ENCODE measurements at places on chromosomes 3 and 15.
A peak's percentile ranks its signal among the peaks of the same experiment; 100 is the strongest.

GRCh38 chr3:127529346-127530188, 61.0 kb downstream of the TPRA1 start:
- no peak for DNase-seq

DNA sequence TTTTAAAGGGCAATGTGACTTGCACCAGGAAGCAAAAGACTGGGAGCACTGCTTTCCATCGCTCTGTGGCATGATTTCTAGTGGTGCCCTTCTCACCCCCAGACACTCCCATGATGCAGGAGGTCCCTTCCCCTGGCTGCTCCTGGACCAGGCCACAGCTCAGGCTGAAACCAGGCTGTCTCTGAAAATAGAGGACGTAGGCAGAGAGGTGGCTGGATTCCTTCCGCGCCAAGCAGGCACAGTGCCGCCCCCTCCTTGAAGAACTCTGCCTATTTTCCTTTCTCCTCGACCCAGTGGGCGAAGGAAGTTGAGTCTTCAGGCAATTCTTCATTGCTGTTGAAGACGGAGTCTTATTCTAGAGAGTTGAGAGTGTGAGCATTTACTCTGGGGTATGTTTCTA, 489.4 kb upstream of the TBL1XR1 start:
- no peak for DNase-seq

DNA sequence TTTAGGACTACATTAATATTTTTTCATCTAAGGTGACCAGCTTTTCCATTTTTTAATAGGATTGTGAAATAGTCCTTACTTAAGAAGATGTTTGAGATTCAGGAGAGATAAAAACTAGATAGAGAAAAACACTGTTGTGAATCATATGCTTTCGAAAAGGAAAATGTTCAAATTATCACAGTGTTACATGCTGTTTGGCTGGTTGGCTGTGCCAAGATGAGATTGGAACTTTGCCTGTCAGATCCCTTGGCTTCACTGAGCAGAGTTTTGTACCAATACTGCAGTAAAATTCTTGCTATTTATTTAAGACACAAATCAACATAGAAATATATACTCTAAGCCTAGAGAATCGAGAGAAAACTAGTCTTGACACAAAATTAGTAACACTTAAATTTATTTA, 117.2 kb downstream of the OXSM start:
- no peak for DNase-seq

GRCh38 chr15:99932676-99933402, 199.6 kb upstream of the LYSMD4 start:
- no peak for DNase-seq

DNA sequence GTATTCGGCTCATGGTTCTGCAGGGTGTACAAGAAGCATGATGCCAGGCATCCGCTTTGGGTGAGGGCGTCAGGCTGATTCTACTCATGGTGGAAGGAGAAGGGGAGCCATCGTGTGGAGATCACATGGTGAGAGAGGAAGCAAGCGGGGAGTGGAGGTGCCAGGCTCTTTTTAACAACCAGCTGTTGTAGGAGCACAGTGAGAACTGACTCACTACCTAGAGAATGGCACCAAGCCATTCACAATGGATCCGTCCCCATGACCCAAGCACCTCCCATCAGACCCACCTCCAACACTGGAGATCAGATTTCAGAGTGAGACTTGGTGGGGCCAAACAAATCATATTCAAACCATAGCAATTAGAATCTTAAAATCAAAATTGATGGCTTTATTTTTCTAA, 259.8 kb upstream of the CTDSPL start:
- DNase-seq = no peak

GRCh38 chr3:185807445-185808068, 17.3 kb downstream of the IGF2BP2 start:
- DNase-seq = no peak

GRCh38 chr15:33098094-33099058, 96.1 kb downstream of the FMN1 start:
- DNase-seq = no peak

- DNase-seq = no peak
Measured at GRCh38 chr3:58880182-58880581, 169.6 kb downstream of the CFAP20DC start.

DNA sequence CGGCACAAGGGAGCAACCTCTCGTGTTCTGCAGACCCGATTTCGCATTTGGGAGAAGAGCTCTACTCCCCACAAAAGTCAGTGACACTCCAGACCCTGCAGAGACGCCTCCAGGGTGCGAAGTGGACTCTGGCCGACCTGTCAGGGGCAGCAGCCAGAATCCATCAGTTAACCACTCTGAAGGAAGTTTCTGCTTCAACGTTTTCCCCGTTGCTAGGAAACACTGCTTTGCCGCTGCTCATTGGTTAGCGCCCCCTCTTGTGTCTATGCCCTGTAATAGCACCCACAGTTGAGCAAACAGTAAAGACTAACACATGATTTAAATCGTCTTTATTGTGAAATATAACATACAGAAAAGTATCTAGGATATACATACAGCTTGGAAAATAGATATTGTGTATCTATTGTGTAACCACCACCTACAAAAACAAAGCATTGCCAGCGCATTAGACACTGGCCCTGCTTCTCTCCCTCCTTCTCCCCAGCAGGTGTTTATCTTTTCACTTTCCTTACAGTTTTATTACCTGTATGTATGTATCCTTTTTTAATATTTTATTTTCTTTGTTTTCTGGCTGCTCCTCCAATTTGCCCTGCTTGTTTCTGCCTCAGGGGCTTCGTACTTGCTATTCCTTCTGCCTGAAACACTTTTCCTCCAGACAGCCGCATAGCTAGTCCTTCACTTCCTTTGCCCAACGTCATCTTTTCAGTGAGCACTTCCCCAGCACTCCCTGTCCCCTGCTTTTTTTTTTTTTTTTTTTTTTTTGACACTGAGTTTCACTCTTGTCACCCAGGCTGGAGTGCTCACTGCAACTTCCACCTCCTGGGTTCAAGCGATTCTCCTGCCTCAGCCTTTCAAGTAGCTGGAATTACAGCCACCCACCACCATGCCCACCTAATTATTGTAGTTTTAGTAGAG, 38.8 kb downstream of the TMEM40 start:
- peak; percentile 69 for DNase-seq

DNA sequence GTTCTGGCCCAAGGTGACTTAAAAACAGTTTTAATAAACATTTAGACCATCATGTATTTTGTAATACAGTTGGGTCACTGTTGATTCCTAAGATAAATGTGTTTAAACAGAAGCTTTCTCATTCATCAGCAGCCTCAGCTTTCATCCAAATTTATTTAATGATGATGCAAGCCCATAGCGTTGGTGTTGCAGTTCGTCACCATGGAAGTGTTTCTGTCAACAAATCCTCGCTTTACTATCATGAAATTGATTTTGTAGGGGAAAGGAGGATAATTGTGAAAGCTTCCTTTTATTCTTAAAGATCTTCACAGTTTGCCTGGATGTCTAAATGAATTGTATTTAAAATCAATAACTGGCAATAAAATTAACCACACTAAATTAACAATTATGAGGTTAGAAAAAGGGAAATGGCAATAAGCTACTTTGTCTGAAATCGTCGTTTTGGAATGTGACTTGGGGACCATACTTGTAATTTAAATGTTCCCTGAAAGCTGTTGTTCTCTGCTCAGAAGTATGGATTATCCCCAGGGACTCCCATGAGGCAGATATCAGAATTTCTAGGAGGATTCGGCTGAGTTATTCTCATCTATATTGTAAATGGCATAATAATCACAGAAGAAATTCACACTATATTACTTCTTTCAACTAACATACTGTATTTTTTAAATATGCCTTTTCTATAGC, 29.0 kb downstream of the CMSS1 start:
- no peak for DNase-seq

DNA sequence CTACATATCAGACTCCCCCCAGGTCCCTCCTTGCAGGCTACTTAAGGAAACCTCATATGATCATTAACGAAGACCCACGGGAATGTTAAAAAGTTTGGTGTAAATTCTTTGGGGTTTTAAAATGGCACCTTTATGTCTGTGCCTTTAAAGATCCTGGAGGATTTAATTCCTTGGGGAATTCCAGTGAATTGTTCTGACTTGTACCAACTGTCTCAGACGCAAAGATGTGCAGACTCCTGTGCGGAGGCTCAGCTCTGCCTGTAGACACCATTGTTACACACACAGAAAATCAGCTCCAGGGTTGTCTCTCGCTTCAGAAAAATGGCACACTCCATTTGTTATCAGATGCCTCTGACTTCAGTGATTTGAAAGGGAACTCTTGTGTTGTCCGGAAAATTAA, 414.4 kb upstream of the CFAP20DC start:
- DNase-seq = no peak

DNA sequence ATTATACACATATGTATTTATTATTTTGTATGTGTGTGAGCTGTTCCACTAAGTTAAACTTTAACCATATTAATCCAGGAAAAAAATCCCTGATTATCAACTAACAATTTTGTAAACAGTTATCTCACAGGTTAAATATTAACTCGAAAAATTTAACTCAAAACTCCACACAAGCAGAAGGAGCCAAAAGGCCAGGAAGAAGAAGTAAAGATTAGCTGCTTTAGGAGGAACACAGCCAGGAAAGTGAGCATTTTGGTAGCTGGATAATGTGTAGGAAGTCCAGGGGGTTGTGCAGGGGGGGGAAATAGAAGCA, 425.0 kb downstream of the TIGIT start:
- DNase-seq = no peak

GRCh38 chr3:31055757-31056156, 161.3 kb upstream of the GADL1 start:
- DNase-seq = no peak

DNA sequence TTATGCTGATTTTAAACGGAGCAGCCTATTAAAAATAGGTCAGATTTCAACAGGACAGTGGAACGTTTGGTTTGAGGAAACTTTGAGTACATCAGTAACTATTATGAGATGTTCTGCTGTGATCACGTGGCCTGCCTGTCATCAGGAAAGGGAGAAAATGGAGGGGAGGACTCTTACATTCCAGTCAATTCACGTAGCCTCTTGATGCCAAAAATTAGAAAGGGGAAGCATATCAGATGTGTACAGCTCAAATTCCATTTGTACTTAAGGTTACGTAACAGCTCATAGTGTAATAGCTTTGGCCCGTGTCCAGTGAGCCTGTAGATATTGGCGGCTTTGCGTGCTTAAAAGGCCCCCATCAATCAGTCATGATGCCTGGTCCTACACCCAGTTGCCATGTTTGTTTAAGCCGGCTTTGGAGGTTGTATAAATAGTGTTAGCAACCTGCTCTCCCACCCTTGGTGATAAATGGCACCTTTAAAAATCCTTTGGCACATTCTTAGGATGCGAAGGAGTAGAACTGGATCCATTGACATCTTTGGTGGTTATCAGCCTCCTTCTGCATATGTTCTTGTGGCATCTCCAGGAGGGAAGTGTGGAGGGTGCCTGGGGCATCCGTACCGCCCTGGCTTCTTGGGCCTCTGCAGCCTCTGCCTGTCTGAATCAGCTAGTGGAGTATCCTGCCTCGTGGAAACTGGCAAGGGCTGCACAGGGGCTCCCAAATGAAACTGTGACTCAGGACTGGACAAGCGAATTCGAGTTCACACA, 163.9 kb downstream of the THSD4 start:
- DNase-seq = no peak

GRCh38 chr3:162799910-162800309, 1303.3 kb downstream of the OTOL1 start:
- DNase-seq = no peak
